ENCODE measurements at places on chromosomes 12 and 14.

DNA sequence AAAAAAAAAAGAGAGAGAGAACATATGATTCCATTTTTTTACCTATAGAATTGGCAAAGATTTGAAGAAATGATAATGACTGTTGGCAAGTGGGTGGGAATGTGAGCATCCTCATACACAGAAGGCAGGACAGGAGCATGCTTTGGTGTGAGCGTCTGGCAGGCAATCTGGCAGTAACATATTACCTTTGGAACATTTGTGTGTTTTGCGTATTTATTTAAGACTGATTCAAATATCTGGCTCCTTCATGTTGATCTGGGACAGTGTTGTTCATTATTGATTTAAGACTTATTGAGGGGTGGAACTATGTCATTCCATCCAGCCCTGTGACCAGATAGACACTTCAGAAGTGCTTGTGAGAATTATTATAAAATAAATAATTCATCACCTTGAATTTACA, 53.1 kb downstream of the PPP1R36 start:
- no peak for DNase-seq

- no peak for DNase-seq
These were observed 23.4 kb upstream of the FSCB start for GRCh38 chr14:44530475-44530874.

GRCh38 chr12:76470028-76470939, 89.3 kb downstream of the OSBPL8 start:
- peak; percentile 92 for DNase-seq

- DNase-seq = no peak
These were observed 6.9 kb upstream of the RD3L start for GRCh38 chr14:103949131-103949790.

DNA sequence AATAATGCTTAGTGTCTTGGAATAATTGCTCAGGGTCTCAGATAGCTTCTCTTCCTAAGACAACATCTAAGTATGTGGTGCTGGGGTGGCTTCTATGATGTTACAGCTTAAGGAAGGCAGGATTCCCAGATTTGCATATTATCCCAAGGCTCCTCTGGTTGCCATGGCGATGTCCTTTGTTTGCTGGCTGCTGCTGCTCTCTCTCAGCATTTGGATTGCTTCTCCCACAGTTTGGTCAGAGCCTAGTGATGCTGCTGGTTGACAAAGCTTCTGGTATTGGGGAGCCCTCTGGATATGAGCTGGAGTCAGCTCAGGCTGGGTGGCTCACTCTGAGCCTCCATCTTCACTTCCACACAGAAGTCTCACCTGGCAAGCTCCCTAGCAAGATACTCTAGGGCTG, 56.4 kb upstream of the FBXO33 start:
- peak; percentile 14 for DNase-seq

GRCh38 chr12:114769634-114770033, 85.7 kb upstream of the TBX3 start:
- DNase-seq = no peak

DNA sequence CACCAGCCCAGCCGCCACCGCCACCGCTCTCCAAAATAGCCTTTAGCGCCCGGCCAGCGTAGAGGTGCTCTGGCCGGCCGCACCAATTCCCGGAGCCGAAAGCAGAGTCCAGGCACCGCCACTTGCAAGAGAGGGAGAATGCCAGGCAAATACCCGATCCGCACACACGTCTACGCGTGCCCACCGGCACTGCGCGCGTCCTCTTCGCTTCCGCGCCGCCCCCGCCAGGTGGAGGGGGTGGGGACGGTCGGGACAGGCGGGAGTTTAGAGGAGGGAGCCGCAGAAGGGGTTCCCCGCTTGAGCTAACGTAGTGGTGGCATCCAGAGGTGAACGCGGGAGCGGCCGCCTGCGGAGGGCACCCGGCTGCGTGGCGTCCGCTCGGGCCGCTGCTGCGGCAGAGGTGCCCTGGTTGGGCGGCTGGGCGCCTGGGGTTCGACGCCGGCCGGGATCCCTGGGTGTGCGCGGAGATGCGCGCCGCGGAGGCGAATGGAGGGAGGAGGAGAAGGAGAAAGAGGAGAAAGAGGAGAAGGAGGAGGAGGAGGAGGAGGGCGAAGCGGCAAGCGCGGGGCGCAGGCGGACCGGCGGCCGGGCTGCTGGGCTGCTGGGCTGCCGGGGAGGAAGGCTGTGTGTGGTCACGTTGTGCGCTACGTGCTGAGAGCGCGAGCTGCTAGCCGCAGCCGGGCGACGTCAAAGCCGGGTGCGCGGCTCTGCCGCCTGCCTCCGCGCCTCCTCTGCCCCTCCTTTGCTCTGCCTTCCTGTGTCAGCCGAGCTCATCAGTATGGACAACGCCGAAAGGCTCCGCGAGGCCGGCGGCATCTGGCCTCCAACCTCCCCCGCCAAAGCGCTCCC, at the start of gene MDGA2:
Gene MDGA2, minus strand, starts transcription at position 140 of the 849 bp plus-strand sequence.
- DNase-seq = no peak

DNA sequence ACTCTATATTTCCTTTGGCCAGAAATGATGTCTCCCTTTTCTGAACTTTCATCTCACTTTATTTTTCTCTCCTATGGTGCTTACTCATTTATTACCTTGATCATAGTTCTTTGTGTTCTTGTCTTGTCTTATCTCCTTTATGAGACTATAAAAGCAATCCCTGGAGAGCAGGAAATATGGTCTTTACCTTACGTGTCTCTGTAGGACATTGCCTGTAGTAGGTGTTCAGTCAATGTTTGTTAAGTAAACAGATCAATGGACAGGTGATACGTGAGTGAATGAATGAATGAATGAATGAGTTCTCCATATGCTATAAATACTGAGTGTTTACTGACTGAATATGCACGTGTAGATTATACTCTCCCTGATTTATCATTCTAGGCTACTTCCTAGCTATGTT, 193.7 kb upstream of the HMGA2 start:
- no peak for DNase-seq

GRCh38 chr12:111992464-111992863, 20.5 kb downstream of the TMEM116 start:
- no peak for DNase-seq

GRCh38 chr12:67649261-67649569, 670 bp downstream of the DYRK2 start:
- DNase-seq = no peak

DNA sequence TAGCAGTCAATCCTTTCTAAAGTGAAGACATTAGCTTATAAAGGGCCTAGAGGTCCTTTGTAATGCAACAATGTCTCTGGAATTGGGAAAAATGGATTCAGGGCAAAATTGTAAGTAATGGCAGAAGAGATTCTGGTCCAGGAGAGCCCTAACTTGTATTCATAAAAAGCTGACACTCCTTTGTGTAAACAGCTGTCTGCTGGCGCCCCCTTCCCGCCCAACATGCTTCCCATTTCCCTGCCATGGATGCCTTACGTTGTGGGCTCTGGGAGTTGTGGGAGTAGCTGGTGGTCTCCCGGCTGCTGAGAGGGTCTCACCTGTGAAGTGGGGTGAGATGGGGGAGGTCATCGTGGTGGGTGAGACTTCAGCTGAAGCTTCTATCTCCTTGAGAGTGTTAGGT, 2.3 kb downstream of the ACRBP start:
- DNase-seq = no peak

DNA sequence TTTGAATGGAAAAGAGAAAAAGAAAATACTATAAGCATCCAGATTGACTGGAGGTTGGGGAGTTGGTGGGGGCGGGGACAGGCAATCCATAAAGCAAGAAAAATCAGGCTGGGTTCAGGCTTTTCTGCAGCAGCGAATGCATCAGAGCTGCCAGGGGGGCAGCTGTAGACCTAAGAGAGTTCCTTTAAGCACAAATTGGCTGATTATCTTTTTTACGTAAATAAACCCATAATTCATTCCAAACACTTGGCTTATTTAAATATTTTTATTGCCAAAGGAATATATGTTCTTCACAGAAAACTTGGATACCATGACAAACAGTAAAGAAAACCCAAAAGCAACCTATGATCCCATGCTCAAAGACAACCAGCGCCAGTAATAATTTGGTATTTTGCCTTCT, 10.2 kb downstream of the BDKRB2 start:
- DNase-seq = no peak

DNA sequence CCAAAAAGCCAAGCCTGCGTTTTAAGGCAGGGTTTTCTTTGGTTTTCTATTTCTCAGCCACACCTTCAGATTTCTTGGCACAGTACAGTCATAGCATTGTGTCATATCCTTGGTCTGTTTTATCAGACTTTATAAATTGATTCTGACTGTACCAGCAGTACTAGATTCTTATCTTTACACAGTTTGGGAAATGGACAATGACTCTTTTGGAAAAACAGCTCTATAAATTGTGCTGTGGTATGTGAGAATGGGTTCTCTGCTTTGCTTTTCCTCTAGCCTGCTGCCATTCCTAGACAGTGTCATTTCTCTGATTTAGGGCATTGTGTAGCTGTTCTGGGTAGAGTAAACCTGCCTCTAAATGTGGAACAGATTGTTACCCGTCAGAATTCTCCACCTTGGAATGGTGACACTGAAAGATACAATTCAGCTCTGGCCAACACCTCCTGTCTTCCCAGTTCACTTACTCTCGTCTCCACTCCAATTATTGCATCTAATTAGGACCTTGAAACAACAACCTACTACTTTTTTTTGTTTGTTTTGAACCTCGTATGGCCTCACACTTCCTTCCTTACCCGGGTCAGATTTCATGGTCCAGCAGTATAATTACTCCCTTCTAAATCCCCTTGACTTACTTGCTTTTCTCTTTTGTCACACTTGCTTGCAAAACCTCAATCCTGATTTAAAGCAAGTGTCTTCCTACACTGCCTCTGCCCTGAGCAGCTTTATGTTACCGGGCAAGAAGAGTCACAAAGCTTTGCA, 226.3 kb downstream of the ERC1 start:
- DNase-seq = peak; percentile 63

GRCh38 chr14:93943052-93943451, 15.9 kb downstream of the FAM181A start:
- peak; percentile 93 for DNase-seq

GRCh38 chr12:111129149-111129767, 208.9 kb upstream of the MYL2 start:
- DNase-seq = no peak

GRCh38 chr12:71804505-71804904, 35.1 kb upstream of the TBC1D15 start:
- no peak for DNase-seq

DNA sequence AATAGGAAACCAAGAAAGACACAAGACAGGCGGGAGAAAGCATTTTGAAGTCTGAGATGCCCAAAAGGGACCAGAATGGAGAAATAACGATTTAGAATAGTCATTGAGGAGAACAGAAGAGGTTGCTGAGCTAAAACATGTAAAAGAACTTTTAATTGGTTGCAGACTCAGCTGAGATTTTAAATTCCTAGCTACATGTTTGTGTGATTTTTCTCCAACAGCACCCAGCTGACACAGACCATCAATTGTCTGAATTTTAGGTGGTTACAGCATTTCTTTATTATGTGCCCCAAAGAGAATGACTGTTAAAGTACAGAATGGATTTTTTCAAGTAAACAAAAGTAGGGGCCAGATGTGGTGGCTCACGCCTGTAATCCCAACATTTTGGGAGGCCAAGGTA, 50.3 kb downstream of the BAZ1A start:
- no peak for DNase-seq

GRCh38 chr12:5899675-5900074, 45.4 kb downstream of the ANO2 start:
- DNase-seq = no peak

DNA sequence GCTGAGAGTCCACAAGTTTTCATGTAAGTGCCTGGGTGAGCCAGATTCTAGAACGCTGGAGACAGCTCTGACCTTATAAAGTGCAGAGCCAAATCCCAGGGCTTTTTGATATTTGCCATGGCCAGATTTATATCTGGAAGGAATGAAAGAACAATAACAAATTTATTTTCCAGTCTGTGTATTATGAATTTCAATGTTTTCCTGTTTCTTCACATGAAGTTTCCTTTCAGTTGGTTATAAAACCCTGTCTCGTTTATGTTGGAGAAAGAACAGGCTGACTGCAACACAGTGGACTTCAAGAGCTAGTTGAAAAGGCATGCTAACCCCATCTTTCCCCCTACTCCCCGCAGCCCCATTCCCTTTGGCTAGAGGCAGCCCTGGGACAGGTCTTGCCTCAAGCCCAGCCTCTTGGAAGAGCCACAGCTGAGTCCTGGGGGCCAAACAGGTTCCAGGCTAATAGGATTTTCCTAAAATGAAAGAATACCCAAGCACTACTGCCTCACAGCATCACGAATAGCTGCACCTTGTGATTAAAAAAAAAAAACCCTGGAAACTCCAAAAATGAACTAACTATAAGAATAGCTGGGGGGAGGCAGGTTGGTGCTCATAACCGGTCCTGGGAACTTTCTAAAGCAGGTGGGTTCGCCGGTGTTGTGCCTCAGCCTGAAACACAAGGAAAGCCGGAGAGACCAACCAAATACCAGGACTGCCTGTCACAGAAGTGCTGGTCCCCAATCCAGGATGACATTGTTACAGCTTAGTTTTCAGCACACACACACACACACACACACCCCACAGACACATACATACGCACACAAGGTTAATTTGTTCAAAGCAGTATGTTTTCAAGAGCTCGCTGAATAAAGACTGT, 1.5 kb downstream of the FBLN5 start:
- DNase-seq = no peak

DNA sequence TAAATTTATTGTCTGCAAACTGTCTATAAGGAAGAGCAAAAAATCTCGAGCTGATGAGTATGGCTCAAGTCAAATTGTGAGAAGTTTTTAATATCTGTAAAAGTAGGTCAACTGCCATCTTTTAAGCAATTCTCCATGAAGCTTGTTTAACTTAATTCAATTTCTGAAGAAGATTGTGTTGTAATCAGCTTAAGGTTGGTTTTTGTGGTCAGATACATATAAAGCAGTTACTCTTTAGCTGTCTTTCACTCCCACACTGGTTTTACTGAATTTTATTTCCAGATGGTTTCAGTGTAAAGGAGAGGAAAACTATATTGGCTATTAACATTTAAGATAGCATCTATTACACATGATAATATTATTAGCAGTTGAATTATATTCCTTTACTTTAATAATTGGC, 1165.1 kb downstream of the SLC16A7 start:
- no peak for DNase-seq

GRCh38 chr12:2172491-2173214, 119.9 kb downstream of the CACNA1C start:
- DNase-seq = no peak

DNA sequence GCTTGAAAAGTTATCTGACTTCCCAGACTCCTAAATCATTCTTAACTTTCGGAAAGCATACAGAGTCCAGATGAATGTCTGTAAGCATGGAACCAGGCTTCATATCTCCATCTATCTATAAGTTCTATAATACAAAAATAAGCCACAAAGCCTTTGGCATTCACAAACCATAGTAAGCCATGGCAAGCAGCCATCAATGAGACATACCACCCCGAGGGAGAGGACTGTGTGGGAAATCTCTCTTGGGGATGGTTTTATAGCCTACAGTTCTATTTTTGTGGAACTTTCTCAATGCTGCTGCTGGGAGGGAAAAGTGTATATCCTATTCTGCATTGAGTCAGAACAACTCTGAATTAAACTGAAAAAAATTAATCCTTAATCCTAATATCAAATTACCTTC, 20.4 kb downstream of the EGLN3 start:
- no peak for DNase-seq

- no peak for DNase-seq
These were observed 232.9 kb downstream of the ATXN7L3B start for GRCh38 chr12:74770552-74770951.

Data from renal cortical epithelial cell (primary cell).